Stimulated activated CD4-positive, alpha-beta T cell treated with anti-CD3 and anti-CD28 coated beads, TNF-alpha, amount 100 ng/mL, for 1 hour (primary cell): ENCODE measurements at places on chromosomes 6 and 20.

DNA sequence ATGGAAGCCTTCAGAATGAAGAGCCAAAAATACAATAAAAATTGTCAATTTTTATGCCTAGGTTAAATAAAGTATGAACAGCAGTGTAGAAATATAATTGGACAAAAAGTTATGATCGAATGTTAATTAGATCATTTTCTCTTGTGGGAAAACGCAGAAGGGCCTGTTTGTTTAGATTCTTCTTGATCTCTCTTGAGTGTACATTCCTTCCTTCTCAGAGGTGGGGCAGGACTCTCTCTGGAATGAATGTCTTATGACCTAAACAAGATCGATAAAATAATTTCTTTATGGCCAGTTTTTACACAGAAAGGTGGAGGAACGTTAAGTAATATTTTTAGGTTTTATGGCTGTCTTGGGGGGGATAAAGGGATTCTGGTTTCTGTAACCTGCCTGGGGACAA, 500.1 kb upstream of the MARCKS start:
- no peak for DNase-seq

GRCh38 chr6:28269492-28269891, 2.5 kb downstream of the ZSCAN26 start:
- no peak for DNase-seq

DNA sequence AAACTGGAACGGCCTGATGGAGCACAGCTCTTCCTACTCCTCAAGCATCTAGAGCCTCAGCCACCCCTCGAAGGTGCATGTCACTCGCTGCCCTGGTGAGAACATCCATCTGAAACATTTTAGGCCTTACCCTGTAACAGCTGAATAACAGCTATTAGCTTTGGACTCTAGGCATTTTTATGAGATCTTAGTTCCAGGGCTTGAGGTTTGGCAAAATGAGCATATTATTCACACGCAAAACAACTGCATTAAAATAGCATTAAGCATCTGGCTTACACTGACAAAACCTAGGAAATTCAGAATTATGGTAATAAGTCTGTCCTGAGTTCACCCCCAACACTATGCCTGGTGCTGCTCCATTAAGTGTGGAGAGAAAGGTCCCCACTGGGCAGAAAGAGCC, 56.1 kb downstream of the ADAT2 start:
- DNase-seq, result no peak

DNA sequence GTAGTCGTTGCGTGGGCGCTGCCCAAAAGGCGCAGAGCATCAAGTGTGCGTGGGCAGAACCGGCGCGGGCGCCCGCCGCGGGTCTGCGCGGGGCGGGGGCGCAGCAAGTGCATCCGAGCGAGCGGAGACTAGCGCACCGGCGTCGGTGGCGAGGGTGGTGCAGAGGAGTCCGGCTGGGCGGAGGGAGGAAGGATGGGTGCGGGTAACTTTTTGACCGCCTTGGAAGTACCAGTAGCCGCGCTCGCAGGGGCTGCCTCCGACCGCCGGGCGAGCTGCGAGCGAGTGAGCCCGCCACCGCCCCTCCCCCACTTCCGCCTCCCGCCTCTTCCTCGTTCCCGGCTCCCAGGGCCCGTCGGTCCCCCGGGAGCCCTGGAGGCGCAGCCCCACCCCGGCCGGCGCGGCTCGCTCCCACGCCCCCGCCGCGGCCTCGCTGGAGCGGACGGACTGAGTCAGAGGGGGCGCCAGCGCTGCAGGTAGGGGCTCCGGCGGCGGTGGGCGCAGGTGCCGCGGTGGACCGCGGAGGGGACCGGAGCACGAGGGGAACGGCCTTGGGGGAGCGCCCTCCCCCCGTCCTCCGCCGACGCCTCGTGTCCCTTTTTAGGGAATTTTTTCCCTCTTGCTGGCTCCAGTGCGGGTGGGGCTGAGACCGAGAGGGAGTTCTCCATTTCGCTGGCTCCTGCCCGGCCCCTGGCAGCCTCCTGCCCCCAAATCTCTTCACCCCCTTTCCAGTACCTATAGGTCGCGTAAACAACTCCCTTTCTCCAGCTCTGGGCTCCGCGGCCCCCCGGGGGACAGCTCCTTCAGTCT, 1.6 kb upstream of the DBNDD2 start:
- no peak for DNase-seq

DNA sequence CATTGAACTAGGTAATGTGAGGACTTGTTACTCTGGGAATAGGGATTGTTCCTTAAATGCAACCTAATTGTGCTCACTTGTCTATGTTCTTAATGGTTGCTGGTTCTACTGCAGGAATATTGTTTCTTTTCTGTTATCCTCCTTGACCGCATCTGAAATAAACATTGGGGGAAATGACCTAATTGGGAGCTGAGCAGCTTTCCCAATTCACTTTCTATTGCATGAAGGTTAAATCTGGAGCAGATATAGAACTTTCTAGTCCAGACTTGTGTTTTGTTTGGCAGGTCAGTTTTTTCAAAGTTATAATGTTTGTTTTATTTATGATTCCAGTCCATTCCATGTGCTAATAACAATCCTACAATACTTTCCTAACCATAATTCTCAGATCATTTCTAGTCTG, 981.0 kb upstream of the CITED2 start:
- no peak for DNase-seq

DNA sequence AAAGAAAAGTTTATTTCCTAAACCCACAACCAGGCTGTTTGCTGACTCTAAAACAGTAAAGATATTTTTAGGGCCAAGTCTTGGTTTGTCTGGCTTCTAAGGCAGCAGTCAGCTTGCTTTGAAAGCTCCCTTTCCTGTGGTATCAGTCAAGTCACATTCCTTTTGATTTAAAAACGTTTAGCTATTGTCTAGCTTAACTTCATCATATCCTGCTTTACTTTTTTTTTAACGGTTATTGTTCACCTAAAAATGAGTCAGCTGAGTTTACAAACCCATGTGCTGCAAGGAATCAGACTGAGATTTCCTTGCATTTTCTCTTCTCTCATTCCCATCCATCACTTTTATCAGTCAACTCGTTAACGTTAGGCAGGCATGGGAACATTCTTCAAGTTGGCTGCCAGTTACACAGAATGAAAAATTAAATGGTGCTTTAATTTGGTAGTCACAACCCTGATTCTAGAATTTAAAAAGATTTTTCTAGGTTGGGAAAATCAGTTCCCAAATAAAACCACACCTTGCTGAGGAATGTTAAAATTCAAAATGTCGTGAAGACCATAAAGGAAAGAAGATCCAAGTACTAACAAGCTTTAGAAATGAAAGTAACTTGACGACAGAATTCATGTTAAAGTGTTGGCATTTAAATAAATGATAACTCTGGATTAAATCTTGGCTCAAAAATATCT, 45.9 kb downstream of the ELOVL5 start:
- DNase-seq, result no peak

DNA sequence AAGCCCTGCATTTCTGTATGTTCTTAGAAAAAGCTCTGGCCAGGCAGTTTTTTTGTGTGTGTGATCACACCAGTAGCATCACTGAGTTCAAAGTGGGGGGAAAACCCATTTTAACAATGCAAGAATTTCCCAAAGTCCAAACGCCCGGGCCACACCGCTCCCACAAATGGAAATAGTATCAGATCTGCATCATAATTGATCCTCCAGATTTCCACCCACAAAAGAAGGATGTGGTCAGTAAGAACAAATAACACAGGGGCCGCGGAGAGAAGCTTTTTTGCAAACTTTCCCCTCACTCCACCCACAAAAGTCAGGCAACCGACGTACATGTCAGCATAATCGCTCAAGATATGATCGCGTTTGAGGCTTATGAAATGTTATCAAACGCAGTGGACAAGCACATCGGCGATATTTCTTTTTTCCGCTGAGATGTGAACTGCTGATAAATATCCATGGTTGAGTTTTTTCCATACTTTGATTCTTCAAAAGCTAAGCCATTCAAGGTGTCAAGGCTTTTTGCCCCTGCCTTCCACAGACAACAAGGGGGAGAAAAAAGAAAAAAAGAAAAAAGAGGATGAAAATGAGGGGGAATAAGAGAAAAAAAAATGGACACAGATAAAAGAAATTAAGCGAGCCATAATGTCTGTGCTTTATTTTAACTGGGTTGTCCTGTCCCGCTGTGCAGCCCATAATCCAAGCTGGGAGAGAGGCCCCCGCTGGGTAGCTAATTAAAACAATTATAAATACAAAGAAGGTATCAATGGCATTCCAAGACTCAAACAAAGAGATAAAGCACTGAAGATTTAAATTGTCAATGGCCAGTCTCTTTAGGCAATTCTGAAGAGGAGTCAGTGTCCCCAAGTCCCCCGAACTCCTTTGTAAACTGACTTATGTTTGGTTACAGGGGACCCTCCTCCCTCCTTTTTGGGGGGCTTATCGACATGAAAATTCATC, 143.5 kb downstream of the ZFP64 start:
- no peak for DNase-seq

DNA sequence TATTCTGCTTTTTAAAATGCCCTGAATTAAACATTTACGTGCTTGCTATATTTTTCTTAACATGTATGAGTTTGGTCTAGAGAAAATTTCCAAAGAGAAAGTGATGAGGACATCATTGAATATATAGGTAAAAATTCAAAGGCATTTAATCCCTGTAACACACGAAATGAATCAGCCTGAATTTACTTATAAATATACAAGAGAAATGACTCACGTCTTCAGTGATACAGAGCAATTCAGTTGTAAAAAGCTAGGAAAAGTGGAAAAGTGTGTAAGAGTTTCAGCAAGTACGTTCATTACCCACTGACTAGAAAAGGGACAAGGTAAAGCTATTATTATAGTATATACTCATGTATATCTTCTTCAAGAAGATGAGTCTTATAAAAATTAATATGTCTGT, 124.8 kb downstream of the HIVEP1 start:
- DNase-seq, result no peak

DNA sequence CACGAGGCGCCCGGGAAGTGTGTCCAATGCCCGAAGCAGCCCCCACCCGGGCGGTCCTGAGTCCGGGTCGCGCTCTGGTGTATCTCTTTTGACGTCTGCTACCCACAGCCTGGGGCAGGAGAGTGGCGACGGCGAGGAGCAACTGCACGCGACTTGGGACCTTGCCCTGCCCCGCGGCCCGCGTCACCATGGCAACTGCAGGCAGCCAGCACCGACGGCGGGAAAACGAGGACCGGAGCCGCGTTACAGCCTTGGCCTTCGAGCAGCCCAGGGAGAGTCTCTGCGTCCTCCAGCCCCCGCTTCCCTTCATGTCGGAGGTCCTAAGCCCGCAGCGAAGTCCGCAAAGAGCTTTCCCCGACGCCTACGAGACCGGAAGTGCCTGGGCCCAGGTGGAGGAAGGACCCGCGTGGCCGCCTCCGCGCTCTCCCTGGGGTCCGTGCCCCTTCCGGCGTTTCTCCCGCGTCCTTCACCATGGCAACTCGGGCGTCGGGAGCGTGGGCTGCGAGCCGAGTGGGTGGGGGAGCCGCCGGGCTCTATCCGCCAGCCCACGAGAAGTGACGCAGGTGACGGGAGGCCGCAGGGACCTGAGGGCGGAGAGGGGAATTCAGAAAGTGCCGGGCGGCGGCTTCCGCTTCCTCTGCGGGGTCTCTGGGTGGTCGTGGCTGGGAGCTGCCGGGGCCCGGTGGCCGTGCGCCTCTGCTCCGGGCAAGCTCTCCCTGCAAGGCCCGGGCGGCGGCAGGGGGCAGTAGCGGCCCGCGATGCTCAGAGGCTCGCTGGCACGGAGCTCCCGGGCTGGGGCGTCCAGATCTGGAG, 88.6 kb upstream of the TGM3 start:
- peak; percentile 11 for DNase-seq

GRCh38 chr6:26029857-26030653, 57.2 kb upstream of the HFE start:
- no peak for DNase-seq

DNA sequence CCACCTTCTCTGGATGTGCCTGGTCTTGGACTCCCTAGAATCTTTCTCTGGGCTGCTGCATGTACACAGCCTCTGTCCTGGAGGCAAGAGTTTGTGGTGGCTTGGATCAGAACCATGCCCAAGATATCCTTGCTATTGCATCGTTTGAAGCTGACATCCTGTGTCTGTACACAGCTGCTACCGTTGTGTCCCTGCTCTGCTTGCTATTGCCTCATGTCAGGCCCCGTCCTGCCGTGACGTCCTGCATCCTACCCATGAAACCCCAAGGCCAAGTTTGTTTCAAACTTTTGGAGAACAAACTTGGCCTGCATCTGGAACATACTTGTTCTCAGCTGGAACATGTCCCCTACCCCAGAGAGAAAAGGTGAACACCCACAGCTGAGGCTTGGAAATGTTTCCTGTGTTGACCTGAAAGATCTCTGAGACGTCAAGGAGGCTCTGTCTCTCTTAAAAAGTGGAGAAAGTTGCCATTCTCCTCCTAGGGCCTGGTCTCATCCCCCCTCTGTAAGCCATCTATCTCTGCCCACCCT, 78.1 kb downstream of the HFE start:
- DNase-seq, result no peak

DNA sequence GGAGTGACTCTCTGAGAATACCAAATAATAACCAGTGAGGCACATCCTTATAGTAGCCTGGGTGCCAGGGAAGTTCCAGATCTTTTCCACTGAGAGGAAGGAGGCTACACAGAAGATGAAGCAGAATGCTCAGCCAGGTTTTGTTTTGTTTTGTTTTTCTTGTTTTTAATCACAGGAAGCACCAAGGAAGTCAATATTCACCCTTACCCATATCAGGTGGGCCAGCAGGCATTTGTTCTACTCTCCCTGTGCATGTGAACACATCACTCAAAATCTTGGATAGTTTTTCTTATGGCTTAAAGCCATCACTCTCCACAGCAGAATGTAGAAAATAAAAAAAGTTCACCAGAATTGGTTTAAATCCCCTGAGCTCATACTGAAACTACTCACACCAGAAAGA, 10.5 kb downstream of the SLC17A1 start:
- no peak for DNase-seq

GRCh38 chr6:107447663-107448216, 11.6 kb downstream of the PDSS2 start:
- no peak for DNase-seq

GRCh38 chr20:57671072-57671391, 38.8 kb downstream of the PMEPA1 start:
- no peak for DNase-seq

DNA sequence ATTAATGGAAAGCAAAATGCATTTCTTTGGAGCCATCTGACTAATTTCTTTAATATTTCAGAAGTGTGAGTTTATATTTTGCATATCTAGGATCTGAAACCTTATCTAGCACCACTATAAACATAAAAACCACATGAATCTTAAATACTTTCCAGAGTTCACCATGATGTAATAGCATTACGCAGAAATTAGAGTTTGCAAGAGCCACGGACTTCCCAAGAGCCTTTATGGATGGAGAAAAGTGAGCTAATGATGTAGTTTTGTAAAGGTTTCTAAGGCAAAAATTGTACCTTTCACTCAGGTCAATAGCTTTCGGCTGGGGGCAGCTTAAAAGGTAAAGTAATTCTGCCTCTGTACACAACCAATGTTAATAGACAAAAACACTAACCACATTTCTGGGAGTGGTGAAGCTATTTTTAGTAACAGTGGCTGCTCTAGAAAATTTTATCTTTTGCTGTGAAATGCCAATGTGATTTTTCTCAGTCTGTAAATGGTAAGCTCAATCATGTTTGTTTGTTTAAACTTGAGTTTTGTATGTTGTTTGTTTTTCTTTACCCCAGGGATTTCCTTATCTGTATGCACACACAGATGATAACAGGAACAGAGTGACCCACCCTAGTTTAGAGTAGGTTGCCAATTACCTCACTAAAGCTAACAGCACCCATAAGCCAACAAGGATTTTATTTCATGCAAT, 80.5 kb downstream of the FILIP1 start:
- DNase-seq, result no peak
